ENCODE measurements at places on chromosomes 5 and 9.
A peak's percentile ranks its signal among the peaks of the same experiment; 100 is the strongest.

GRCh38 chr5:131289738-131290137 is 25.9 kb downstream of the CDC42SE2 start:
- no peak for DNase-seq

DNA sequence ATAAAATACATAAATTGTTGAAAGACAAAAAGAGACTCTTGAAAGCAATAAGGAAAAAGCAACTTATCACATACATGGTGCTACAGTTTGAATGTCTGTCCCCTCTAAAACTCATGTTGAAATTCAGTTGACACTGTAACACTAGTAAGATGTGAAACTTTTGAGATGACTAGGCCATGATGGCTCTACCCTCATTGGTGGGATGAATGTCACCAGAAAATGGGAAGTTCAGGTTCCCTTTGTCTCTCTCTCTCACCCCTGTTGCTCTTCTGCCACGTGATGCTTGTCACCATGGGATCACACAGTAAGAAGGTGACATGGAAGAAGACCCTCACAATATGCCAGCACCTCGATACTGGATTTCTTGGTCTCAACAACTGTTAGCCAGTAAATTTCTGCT is 50.3 kb upstream of the SPTLC1 start:
- DNase-seq: no peak

- no peak for DNase-seq
These were observed 19.4 kb downstream of the CCDC171 start for GRCh38 chr9:15572200-15572770.

- no peak for DNase-seq
These were observed 35.8 kb downstream of the UBE2QL1 start for GRCh38 chr5:6484446-6484845.

DNA sequence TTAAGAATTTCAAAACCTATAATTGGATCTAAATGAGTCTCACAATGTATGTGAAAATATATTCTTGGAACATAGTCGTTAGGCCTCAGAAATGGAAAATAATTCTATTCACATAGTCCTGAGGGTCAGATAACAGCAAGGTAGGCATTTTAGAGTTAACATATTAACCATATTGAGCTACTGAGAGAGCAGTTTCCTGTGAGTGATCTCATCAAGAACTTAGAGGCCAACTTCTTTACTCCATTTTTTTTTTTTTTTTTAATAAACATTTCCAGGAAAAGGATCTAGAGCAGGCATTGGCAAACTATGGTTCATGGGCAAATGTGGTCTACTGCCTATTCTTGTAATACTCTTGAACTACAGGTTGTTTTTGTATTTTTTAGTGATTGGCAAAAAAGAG is 26.6 kb downstream of the RAB24 start:
- DNase-seq: no peak

DNA sequence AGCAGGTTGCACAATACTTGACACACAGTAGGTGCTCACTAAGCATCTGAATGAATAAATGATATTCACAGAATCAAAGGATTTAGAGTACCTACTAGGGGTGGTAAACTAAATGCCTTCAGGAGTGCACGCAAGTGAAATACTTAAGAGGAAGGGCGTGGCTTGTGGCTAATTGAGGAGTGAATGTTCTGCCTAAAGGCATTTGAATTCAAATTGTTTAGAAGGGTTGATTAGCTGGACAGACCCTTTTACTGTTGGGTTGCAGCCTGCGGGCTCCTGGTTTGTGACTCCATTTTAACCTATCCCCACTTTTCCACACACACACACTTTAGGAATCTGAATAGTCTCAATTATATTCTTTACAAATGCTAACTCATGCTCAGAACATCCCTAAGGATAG is 63.1 kb downstream of the PPP2R2B start:
- no peak for DNase-seq

DNA sequence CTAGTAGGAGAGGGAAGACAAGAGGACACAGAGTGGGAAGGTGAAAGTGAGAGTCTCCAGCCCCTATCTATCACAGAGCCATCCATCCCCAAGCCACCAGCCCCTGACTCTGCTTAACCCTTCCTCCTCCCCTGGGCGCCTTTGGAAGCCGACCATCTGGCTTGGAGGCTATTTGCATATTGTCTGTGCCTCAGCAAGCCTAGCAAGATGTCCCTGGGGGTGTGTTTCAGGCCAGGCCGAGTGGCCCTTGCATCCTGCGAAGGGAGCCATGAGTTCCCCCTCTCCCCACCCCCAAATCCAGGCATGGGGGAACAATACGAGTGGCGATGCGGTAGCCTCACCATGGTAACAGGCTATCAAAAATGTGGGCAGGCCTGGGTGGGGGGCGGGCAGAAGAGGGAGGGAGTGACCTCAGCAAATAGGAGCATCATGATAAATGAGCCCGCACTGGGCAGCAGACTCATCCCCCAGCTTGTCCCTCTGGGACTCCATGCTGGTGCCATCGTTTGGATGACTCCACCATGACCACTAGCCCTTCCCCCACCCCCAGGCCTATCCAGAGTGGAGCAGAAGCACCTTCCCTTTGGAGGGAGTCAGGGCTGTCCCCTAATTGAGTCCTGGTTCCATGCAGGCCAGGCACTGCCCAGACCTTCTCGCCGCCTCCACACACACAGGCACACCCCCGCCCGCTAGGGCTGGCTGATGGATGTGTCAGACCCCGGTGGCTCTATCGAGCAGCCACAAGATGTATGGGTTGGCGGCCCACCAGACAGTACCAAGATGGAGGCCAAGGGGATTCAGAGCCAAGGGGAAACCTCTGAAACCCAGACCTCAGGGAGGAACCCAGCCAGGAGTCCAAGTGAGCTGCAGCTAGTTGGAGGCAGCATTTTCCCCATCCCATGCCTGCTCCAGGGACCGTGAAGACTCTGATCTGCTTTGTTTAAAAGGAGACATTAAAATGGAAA is 14.6 kb downstream of the URM1 start:
- DNase-seq: no peak

DNA sequence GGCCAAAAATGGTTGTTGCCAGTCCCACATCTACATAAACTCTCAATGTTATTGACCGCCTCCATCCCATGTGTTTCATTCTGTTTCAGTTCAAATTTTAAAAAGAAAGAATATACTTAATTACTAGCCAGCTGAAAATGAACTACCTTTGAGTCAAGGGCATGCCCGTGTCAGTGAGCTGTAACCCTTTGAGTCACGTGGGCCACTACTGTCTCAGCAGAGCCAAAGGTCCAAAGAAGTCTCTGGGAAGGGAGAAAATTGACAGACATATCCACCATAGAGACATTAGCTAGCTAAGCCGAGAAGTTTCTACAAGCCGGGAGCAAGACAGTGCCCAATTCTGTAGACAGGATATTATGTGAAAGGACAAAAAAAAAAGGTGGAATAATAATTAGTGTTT is 59.7 kb downstream of the NIM1K start:
- no peak for DNase-seq

- DNase-seq: no peak
These were observed 43.3 kb upstream of the ALDOB start for GRCh38 chr9:101478906-101479305.

GRCh38 chr5:140322751-140323731 is 20.1 kb upstream of the PFDN1 start:
- peak; percentile 88 for DNase-seq

DNA sequence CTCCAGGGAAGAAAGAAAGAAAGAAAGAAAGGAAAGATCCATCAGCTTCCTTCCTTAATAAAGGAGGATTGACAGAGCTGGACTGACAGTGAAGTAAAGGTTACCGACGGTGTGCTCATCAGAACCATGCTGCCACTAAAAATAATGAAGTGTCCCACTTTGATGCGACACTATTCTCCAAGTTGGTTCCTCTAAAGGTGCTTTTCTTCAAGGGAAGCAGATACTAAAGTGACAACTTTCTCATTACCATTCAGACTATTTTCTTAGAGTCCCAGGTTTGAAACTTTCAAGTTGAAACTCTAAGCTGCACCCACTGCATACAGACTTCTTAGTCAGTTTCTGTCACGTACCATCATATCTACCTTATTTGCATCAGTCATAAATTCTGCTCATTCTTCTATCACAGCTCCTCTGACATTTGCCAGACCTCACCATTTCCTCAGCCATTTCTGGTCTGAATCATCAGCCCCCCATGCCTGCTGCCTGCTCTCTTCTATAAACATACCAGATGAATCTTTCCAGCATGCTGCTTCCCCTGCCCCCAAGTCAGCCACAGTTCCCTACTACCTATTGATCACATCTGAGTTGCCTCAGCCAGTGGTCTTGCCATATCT is 177.6 kb downstream of the DEPDC1B start:
- no peak for DNase-seq

- DNase-seq: no peak
These were observed 382.6 kb upstream of the DAP start for GRCh38 chr5:11143456-11144267.

Measured in GM04503 (cell line).